ENCODE measurements at places on chromosomes 7 and 10.

DNA sequence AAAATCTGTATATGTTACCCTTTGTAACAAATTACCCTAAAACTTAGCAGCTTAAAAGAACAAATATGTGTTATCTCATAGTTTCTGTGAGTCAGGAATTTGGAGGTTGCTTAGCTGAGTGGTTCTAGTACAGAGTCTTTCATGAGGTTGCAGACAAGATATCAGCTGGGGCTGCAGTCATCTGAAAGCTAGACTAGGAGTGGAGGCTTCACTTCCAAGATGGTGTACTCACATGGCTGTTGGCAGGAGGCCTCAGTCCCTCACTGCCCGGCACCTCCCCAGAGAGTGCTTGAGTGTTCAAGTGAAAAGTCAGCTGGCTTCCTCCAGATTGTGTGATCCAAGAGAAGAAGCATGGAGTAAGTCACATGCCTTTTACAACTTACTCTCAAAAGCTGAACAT, 16.9 kb upstream of the GGCT start:
- DNase-seq: no peak

- DNase-seq: no peak
These were observed 576.6 kb upstream of the C7orf33 start for GRCh38 chr7:148014001-148014400.

DNA sequence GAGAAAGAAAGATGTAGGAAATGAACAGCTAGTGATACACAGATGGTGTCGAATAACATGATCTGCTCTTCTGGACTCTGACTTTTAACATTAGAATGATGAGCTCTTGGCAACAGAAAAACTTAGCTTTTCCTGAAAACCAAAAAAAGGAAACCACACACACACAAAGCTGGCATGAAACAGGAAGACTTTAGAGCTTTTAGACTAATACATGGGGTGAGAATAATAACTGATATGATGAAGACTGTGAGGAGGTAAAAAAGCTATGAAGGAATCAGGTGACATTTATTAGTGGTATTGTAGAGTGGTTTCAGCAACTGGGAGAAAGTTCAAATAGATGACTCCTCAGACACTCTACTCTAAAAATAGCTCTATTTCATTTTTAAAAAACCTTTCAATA, 491.9 kb downstream of the PARD3 start:
- peak; percentile 8 for DNase-seq

DNA sequence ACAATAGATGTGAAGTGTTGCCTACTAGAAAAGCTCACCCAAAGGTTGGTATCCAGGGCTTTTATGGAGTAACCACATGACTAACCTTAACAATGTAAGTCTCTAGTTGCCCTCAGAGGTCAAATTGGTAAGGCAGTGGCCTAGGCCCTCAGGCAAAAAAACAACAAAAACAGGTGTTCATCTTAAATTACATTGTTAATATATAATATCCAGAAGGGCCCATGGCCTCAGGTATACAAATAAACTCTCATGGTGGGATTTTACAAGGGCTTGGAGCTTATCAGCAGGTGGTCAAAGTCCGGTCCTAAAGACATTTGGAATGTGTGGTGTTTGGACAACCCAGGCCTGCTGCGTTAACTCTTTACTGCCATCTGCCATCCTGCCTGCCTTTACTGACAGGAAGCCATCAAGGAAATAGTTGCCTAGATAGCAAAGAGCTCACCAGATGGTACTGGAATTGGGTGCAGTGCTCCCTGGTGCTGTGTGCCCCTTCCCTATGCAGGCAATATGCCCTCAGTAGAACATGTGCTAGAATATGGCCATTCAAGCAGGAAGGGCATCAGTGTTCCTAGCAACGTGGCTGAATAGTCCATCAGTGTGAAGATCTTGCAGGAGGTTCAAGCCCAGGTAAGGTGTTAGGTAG, 36.2 kb downstream of the TOMM7 start:
- DNase-seq: no peak

GRCh38 chr10:3324612-3325038, 152.0 kb upstream of the PITRM1 start:
- no peak for DNase-seq

- DNase-seq: no peak
These were observed 51.8 kb upstream of the FRMD4A start for GRCh38 chr10:14382531-14382930.

DNA sequence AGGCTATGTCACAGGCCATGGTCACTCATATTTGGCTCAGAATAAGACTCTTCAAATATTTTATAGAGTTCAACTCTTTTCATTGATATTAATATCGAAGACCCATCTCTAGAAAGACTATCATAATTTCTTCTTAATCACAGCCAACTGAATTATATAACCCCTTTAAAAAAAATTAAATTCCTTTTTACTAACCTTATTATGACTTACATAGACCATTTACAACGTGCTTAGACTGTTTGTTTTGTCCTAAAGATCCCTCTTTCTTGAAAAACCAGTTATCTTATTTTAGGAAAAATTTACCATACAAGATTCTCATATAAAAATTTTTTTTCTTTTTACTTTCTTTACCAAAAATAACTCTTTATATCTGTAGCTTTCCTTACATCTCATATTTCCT, 10.2 kb upstream of the TMEM254 start:
- no peak for DNase-seq

- peak; percentile 14 for DNase-seq
These were observed 179.9 kb downstream of the PTPRN2 start for GRCh38 chr7:158407581-158408317.

DNA sequence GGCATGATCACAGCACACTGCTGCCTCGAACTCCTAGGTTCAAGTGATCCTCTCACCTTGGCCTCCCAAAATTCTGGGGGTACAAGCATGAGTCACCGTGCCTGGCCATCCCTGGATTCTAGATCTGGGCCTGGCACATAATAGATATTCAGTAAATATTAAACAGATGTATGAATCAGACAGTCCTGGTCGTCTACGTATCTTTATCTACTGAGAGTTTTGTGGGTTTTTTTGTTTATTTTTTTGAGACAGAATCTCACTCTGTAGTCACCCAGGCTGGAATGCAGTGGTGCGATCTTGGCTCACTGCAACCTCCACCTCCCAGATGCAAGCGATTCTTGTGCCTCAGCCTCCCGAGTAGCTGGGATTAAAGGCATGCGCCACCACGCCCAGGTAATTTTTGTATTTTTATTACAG, 24.3 kb upstream of the ITGB1 start:
- DNase-seq: no peak

DNA sequence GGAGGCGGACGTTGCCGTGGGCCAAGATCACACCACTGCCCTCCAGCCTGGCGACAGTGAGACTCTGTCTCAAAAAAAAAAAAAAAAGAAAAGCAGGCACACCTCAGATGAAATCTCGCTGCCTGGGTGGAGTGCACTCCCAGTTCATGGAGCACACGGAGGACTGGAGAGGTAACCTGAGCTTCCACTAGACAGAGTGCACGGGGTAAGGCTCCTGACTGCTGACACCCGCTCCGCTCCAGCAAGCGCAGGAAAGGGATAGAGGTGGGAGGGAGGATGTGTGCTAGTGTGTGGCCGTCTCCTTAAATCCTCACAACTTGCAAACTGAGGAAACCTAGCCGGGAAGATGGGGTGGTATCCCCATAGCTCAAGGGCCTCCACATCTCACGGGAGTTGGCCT, 50.8 kb downstream of the FAM53B start:
- DNase-seq: no peak

GRCh38 chr10:83677795-83678194, 461.5 kb upstream of the GHITM start:
- no peak for DNase-seq

- no peak for DNase-seq
These were observed 30.0 kb upstream of the FERD3L start for GRCh38 chr7:19175241-19175640.

- peak; percentile 10 for DNase-seq
These were observed 163.7 kb downstream of the SEMA3D start for GRCh38 chr7:85023066-85023712.

- DNase-seq: no peak
These were observed 10.6 kb upstream of the TOMM7 start for GRCh38 chr7:22833113-22833855.

GRCh38 chr7:77427996-77428603, 12.0 kb upstream of the GSAP start:
- DNase-seq: no peak

Data from KG1 (cell line).